ENCODE measurements at places on chromosomes 12 and 14.

DNA sequence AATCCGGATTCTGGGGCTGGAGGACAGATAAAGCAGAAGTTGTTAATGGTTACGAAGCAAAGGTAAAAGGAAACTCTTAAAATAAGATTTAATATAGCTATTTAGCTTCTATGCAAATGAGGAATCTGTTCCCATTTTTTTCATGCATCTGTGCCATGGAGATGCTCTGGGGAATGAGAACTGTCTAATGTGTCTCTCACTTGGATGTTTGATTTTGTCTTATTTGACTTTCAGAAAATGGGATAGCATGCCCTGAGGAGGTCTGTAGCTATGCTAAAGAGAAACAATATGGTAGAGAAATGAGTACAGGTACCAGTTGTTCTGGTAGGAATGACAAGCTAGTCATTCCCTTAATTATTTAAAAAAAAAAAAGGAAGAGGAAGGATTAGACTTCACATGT lies 24.3 kb downstream of the C12orf76 start:
- no peak for DNase-seq

- no peak for DNase-seq
Observed at GRCh38 chr14:64584190-64584589, 34.4 kb downstream of the PPP1R36 start.

DNA sequence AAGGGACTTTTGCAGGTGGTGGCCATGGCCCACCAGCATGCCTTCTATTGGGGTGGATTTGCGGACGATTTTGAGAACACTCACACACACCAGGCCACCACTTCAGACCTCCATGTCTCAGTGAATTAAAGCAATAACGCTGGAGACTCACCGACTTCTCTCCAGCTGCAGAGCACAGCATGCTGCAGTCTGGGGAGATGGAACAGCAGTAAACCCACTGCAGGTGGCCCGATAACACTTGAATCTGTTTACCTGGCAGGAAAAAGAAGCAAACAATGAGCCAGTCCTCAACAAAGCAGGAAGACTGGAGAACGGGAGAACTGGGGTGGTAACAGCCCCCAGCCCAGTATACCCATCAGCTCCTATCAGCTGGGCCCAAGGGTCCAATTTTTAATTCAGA lies 21.6 kb downstream of the RFC5 start:
- DNase-seq: no peak

DNA sequence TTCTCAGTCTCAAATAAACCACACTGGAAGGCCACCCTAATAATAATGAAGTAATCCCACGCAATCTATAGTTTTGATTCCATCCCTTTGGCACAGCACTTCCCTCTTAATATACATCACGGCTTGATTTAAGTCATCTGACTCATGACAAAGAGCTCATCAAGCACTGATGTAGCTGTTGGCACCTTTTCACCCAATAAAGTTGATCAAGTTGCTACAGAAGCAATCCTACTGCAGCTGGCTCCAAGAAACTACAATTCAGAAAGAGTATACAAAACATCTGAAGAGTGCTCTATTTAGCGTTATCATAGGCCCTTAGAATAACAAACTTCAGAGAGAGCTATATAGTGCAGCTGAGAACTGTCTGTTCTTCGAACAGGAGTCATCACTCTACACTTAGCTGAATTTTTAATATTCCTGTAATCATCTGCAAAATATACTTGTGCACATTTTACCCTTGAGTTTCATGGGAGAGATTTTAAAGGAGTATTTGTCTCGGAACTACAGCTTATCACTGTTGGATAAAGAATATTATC lies 94.9 kb downstream of the OSBPL8 start:
- DNase-seq: no peak

DNA sequence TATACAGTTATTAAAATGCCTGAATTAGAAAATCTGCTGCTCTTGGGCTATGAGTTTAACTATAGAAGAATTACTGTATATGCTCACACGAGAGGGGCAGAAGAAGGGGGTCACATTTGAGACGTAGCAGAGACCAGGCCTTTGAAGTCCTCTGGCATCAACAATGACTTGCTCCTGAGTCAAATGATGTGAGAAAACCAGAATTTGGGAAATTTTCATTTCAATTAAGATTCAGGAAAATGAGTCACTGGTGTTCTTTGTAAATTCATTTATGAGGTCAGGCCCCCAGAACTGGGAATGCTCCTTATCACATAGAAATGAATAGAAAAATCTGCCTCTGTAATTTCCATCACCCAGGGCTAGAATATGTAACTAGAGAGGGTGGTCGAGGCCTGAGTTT lies 92.9 kb downstream of the APAF1 start:
- DNase-seq: no peak

DNA sequence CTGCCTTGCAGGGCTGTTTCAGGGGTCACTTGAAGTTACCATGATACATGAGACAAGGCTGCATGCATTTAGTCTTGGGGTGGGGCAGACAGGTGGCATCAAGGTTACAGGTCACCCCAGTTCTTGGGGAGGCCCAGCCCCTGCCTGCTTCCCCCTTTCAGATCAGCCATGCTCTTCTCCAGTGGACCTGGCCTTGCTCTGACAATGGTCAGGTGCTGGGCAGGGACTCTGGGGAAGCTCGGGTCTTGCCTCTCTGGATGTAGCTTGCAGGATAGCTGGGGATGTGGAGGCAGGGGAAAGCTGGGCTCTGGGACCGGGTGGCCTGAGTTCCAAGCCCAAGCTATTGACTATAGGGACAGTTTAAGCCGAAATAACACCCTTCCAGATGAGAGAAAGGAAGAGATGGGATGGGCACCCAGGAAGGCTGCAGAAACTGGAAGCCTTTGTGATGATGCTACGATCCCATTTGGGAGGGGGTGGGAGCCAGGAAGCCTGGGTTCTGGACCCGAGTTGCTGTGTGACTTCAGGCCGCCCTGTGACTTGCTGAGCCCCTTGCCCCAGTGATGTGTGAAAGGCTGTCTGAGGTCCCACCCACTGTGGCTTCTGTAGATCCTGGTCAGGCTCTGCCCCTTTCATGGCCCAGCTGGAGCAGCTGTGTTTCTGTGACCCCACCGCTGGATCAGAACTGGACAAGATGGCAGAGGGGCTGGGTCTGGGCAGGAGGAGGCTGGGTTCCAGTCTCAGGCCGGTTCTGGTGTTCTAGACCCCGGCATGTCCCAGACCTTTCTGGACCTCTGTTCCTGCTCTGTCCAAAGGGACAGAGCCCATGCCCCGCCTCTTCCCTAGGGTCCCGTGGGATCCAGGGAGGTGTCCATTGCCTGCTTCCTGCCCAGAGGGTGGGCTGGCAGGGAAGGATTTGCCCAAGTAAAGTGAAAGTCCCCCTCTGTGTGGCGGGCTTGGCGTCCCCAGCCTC lies 2.1 kb downstream of the TNFAIP2 start:
- no peak for DNase-seq

- DNase-seq: no peak
Observed at GRCh38 chr12:55833056-55833455, 3.7 kb upstream of the DNAJC14 start.

- no peak for DNase-seq
Observed at GRCh38 chr12:68864604-68865003, 56.6 kb downstream of the MDM2 start.

- DNase-seq: no peak
Observed at GRCh38 chr12:49364989-49365388, 2.3 kb upstream of the SPATS2 start.

DNA sequence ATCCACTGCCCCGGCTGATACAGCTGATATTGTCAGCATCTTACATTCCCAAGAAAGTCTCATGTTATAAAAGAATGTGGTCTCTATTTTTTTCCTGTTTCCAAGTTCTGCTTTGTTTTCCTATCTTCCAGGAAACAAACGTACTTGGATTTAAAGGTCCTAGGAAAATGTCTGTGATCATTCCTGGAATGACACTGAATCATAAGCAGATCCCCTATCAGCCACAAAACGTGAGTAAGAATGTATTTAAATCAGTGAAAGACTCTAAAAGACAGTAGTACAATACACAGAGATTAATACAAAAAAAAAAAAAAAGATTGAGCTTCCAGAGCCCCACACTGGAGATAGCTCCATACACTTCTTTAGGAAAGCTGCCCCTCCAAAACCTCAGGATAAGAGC lies 21.7 kb upstream of the TEAD4 start:
- DNase-seq: no peak

DNA sequence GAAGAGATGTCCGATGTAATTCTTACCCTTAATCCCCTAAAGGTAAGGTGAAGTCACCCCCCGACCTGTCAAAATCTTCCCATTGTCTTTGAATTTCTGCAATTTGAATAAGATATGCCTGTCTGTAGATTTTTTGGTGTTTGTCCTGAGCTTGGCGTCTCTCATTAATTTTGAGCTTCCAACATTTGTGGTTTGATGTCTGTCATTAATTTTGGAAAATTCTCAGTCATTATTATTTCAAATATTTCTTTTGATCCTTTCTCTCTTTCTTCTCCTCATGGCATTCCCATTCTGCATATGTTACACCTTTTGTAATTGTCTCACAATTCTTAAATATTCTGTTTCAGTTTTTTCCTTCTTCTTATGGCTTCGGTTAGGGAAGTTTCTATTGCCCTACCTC lies 60.1 kb downstream of the EPS8 start:
- no peak for DNase-seq

DNA sequence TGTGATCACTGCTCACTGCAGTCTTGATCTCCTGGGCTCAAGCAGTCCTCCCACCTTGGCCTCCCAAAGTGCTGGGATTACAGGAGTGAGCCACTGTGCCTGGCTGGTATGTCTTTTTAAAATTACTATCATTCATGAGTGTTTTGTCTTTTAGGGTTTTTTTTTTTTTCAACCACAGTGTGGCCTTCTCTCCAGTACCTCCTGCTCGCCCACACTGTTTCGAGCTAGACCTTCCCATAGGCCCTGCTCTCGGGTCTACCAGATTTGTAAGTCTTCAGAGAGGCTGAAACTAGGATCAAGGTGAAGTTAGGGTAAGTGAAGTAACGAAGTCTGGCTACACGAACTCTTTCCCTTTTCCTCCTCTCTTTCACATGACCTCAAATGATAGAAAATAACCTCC lies 1.5 kb downstream of the BIN2 start:
- no peak for DNase-seq

DNA sequence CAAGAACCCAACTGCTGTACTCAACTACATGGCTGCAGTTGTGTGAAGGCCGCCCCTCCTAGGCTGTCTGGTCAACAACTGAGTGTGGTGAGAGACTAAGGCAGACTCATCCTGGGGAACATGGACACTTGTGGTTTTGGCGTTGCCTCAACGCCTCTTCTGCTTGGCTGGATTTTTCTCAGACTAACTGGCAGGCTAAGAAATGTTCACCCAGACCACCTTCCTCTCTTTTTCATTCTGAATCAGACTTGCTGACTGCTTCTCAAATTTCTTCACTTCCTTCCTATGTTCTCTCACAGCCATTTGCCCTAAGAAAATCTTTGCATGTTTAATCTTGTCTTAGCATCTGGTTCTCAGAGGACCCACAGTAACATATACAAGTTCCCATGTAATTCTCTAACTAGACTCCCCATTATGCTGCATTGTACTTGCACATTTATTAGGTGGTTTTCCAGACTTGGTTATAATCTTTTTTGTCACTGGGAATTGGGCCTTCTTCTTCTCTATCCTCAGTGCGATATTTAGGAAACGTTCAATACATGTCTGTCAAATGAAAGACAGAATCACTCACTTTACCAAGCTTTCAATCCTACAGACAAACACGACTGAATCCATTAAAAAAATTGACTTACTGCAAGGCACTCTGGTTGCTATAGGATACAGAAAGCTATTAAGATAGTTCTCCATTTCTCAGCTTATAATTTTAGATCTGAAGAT lies 327.6 kb downstream of the CCER1 start:
- DNase-seq: no peak

- no peak for DNase-seq
Observed at GRCh38 chr12:3461391-3461790, 29.6 kb upstream of the PRMT8 start.

DNA sequence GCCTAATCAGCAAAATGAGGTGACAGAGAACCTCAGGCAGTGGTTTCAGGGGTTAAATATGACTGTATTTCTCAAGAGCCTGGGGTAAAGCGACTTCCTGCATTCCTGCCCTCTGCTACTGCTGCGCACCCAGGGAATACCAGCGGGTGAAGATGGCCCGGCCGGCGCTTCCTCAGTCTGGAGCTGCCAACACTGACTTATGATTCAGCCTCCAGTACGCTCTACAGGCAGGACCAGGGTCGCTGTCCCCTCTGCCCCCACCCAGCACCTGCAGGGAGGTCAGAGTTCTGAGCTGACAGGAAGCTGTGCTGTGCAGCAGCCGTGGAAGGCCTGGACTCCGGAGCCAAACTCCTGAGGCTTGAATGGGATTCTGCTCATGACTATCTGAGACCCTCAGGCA lies 127.9 kb downstream of the PIWIL1 start:
- DNase-seq: no peak

DNA sequence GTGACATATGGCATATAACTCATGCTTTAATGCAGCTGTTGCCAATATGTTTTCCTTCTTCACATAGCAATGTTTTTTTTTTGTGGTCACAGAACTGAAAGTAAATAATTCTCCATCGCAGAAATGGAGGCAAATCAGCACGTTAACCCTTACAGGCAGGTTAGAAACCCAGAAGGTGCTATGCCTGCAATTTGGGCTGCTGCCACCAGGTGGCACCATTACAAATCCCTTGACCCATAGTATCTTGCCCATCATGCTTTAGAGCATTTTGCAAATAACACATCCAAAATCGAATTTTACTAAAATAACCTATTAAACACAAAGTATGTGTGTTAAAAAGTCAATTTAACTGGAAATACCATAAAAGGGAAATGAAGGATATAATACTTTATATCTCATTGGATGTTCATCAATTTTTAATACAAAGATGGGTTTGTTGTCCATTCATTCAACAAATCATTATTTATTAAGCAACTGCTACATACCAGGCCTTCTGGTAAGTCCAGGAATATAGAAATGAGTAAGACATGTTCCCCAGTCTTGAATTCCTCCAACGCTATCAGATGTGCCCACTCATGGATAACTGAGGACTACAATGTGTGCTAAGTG lies 340.1 kb downstream of the GLT1D1 start:
- no peak for DNase-seq

DNA sequence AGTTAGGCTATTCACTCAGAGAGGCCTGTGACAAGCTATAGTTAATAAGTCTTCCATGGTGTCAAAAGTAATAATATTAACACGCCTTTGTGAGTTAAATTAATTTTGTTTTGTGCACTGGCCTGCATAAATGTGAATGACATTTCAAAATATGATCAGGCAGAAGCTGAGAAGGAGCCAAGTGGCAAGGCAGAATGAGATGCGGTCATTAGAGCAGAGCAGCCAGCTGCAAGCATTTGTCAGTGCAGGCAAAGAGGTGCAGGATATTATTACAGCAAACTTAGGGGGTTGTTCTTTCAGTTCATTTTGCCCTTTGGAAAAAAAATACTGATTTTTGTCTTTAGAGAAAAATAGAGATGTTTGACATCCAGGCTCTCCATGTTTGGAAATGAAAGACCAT lies 364.5 kb downstream of the PAWR start:
- DNase-seq: no peak

DNA sequence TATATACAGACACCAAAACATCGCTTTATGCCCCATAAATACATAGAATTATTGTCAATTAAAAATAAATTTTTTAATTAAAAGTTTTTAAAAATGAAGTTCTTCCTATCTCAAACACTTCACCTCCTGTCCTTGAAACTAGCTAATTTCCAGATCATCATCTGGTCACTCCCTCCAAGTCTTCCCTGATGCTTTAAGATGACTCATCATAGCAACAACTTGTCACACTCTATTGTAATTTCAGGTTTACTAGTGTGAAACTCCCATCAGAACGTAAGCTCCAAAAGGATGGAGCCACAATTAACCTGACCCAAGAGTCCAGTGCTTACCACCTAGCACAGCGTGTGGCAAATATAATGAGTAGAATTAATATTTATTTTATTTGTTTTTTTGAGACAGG lies 16.3 kb downstream of the GXYLT1 start:
- no peak for DNase-seq
